CD4-positive, CD25-positive, alpha-beta regulatory T cell (primary cell): ENCODE measurements at places on chromosomes 3 and 15.

- DNase-seq, result no peak
These were observed 810 bp upstream of the THRB start for GRCh38 chr3:24495326-24495994.

DNA sequence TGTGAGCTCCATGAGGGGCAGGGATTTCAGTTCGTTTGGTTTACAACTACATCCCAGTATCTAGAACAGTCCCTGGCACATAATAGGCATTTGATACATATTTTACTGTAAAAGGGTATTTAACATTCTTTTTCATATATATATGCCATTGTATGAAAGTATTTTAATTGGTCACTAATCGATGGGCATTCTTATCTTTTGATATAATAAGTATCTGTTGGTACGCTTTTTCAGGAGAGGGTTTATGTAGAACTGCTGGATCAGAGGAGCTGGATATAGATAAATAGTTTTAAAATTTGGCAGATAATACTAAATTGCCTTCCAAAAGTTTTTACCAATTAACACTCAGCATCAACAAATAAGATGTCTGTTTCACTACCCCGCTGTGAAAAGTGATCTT, 978 bp upstream of the RSL24D1 start:
- DNase-seq, result no peak

GRCh38 chr3:194612221-194612620, 21.0 kb downstream of the TMEM44 start:
- DNase-seq, result no peak

DNA sequence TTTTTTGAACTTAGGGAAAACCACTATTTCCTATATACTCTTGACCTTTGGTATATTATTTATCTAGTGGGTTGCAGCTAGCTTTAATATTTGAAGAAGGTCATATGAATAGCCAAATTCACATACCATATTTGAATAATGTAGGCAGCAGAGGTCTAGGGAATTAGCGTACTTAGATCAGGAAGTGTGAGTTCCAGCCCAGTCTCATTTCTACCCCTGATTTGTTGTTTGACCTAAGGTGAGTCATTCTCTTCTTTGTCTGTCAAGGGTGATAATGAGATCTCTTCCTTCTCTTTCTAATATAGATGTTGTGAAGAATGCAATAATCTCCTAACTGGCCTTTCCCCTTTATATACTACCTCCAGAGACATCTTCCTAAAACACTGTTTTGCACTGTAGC, 36.6 kb upstream of the ZPLD1 start:
- no peak for DNase-seq

DNA sequence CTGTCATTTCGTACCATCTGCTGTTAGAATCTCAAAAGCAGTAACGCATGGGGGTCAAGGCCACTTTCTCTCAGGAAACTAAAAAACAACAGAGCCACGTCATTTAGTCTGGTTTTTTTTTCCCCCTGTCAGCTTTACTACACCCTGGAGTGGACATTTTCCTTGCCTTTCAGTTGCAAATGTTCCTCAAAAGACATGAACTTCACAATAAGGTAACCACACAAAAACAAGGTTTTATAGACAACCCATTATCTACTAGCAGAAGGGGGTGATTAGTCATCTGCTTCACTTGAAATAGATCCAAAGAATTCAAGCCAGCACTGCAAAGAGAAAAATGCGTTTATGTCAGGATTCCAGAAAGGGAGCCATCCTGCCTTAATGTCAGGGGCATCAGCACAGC, 171.8 kb upstream of the CDIN1 start:
- DNase-seq, result no peak

GRCh38 chr3:195150181-195151118, 120.5 kb downstream of the XXYLT1 start:
- no peak for DNase-seq

DNA sequence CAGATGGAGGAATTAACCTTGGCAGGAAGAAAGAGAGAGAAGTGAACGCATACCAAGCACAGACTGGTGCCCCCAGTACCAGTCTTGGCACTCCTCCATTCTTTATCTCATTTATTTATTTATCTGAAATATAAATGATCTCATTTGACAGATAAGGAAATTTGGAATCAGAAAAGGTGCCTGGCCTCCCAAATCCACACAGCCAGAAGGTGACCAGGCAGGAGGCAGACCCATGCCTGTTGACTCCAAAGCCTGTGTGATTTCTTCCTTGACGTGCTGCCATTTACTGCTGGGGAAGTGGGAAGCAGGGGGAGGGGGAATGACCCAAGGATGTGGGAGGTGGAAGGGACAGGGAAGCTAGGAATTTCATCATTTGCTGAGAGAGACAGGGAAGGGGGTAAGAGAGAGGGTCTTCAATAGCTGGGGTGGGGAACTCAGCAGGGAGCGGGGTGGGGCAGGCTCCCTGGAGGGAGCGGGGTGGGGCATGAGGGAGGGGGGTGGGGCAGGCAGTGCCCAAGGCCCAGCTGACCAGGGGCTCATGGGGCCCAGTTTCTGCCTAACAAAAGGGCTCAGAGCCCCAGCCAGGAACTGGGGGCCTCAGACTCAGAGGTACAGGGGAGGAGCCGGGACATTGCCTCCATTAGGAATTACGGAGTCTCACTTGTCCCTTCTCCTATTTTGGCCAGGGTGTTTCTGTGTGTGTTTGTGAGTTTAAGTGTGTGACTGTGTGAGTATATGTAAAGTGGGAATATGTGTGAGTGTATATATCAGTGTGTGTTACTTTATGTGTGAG, 63.0 kb downstream of the MINAR1 start:
- DNase-seq, result no peak

DNA sequence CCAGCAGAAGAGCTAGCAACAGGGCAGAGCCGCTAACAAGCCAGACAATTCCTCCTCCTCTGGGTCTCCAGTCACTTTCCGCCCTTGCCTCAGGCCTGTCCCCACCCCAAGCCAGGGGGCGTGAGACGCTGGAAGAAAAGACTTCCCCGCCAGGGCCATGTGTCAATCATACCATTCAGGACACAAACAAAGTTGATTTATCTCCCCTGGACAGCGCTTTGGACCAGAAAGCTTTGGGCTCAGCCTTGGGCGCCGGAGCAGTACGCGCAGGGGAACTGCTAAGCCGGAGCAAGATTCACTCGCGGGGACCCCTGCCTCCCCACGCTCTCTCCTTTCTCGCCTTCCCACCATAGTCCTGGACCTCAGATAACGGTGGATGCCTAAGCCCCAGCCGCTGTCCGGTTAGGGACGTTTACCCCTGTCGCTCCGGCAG, 479 bp downstream of the LRRC2 start:
- DNase-seq, result no peak

GRCh38 chr3:10547841-10548783, 42.7 kb upstream of the ATP2B2 start:
- DNase-seq, result no peak

DNA sequence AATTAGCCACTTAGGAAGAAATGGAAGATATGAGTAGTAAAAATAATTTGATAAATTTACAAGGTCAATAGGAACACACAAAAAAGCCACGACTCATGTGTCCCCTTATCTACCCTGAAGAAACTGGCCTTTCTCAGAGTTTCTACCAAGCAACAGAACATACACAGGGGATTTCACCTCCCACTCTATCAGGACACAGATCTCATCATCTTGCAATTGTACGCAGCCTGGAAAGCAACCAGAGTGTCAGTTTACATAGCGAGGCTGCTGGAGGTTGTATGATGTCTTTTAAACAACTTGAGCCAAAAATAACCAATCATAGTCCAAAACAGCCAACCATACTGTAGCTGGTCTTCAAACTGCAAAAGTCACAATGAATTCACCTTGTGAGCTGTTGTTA, 19.7 kb upstream of the LMOD3 start:
- DNase-seq, result no peak

DNA sequence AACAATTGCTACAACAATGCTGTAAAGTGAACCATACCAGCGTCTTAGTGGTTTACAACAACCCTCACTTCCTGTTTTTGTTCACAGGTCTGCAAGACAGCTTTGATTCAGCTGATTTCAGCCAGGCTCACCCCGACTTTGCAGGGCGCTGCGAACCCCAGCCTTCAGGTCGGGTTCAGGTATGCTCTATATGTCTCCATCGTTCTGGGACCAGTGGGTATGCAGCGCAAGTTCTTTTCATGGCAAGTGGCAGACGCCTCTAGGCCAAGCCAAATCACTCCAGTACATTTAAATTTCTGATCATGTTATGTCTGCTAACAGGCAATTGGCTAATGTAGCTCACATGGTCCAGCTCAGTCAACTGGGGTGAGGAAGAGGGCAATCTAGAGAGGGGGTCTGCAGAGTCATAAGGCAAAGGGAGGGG, 52.4 kb upstream of the RGMA start:
- peak; percentile 25 for DNase-seq
